CD4-positive, alpha-beta T cell treated with Interferon alpha-2 for 1 hour (primary cell): ENCODE measurements at places on chromosomes 12 and 14.

DNA sequence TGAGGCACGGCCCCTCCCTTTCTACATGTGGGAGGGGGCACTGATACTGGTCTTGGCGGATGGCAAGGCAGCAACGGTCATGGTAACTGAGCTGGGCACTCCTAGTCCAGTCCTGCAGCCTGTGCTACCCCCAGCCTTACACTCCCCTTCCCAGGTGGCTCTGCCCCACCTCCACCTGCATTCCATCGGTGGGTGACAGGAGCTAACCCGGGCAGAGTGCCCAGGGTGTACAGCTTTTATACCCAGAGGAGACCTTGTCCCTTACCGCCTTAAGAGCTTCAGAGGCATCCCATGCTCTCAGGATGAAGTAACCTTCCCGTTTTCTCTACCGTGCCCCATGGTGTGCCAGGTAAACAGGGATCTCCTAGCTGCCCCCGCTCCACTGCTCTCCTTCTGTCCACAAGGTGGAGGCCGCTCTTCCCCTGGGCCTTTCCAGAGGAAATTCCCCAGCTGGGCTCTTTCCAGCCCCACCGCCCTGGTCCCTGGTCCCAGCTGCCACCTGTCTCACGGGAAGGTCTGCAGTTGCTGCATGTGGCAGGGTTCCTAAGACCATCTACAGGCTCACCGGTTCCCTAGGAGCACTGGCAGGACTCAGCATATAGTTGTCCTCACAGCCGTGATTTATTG is 20.5 kb downstream of the BRI3BP start:
- DNase-seq: no peak

- no peak for DNase-seq
Measured at GRCh38 chr14:24233538-24233866, 773 bp downstream of the GMPR2 start.

DNA sequence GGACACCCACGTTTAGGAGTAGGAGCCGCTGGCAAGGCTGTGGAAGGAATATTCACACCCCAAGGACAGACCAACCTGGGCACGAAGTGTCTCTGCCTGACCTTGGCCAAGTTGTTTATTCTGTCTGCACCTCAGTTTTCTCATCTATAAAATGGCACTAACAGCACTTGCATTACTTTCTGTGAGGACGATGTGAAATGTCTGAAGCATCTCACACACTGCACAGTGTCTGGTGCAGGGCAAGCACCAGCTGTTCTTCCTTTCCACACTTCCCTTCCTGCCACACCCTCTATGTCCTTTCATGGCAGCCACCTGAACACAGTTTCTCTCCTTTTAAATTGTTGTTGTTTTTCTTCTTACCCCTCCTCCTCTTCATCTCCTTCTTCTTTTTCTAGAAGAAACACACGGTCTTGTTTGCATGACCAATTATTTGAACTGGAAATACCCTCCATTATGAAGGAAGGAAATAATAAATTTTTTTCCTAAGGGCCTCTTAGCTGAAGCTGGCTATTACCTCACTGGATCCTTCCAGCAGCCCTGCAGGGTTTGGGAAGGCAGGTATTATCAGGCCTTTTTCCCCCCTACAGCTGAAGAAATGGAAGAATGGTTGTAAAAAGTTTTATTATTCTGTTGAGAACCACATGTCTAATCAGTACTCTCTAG is 42.9 kb upstream of the ATP23 start:
- peak; percentile 27 for DNase-seq

- no peak for DNase-seq
Measured at GRCh38 chr12:82866227-82866775, 179.6 kb downstream of the TMTC2 start.

- DNase-seq: no peak
Measured at GRCh38 chr12:93913845-93914244, 234.5 kb upstream of the PLXNC1 start.

DNA sequence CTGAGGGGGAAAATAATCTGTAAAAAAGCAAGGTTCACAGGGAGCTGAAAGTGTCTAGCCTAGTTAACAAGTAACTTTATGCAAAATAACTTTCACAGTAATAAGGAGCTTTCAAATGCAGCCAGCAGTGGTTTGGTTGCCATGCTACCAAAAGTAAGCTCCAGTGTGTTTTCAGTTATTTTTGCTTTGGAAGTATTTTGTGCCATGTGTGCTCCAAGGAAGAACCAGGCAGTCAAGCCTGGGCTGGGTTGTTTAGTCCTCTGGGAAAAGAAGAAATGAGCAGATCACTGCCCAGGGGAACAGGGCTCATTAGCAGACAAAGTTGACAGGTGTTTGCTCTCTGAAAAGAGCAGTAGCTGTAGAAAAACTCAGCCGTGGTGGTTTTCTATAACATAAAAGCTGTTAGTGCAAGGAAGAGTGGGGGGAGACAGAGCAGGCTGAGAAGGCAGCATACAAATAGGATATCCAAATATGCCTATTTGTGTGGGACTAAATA is 92.8 kb upstream of the TMTC2 start:
- no peak for DNase-seq

- DNase-seq: no peak
Measured at GRCh38 chr14:21419528-21419927, 35.7 kb upstream of the SUPT16H start.

GRCh38 chr12:69732088-69732487 is 6.6 kb upstream of the RAB3IP start:
- no peak for DNase-seq

DNA sequence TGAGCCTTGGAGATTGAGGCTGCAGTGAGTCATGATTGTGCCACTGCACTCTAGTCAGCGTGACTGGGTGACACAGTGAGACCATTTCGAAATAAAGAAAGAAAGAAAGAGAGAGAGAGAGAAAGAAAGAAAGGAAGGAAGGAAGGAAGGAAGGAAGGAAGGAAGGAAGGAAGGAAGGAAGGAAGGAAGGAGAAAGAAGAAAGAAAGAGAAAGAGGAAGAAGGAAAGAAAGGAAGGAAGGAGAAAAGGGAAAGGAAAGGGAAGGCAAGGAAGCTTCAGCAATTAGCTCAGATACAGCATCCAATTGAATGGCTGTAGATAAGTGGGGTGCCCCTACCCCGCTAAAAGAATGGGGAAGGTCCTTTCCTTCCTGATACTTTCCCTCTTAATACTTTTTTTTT is 9.5 kb upstream of the NAA30 start:
- no peak for DNase-seq

DNA sequence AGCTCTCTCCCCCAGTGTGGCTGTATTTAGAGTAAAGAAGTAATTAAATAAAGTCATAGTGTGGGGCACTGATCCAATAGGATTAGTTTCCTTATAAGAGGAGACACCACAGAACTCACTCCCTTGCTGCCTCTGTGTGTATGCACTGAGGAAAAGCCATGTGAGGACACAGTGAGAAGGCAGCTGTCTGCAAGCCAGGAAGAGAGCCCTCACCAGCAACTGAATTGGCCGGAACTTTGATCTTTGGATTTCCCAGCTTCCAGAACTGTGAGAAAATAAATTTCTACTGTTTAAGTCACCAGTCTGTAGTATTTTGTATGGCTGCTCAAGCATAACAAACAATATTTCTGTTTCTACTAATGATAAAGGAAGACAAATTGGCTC is 368.7 kb upstream of the PRICKLE1 start:
- no peak for DNase-seq

GRCh38 chr12:15220915-15221885 is at the start of gene RERG:
RERG (minus strand) TSS chr12:15221417; CDS start chr12:15217489, 3,928 bp downstream.
- peak; percentile 71 for DNase-seq

DNA sequence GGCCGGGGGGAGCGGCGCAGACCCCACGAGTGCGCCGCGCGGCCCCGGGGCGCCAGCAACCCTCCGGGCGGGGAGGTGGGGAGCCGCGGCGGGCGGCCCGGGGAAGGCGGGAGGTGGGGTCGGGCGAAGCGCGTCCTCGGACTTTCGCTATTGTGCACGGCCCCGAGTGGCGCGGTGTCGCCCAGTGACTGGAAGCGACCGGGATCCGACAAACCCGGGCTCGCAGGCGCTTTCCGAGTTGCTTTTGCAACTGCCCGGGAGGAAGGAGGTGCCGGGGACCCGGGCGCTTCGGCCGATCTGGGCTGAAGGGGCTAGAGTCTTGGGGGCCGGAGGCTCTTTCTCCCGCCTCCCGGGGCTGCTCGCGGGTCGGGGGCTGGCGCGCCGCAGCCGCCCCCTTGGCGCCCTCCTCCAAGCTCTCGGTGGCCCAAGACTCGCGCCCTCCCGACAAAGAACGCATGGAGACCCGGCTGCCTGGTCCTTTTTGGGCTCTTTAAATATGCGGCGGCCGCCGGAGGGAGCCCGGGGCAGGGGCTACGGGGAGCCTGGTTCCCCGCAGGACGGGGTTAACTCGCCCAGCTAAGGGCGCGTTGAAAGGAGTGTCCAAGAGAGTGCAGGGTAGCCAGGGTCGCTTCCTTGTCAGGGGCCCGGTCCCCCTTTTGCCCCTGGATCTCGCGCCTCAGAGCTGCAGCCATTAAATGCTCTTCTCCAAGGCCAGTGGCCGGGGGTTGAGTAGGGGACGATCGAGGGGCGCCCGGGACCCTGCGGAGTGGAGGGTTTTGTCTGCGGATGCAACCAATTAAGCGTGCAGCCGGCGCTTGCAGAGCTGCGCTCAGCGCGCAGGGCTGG is 1.4 kb downstream of the HMGA2 start:
- no peak for DNase-seq

DNA sequence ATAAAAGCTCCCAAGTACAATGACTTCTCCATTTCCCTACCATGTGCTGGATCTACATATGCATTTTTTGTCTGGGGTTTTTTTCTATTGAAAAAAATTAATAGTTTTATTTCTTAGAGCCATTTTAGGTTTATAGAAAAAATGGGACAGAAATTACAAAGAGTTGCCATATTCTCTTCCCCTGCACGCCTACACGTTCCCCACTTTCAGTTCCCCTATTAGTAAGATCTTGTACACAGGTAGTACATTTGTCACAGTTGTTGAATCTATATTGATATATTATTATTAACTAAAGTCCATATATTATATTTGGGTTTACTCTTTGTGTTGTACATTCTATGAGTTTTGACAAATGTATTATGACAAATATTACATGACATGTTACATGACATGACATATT is 35.7 kb downstream of the SIX6 start:
- DNase-seq: no peak

GRCh38 chr14:85960756-85961155 is 430.8 kb downstream of the FLRT2 start:
- DNase-seq: no peak

GRCh38 chr12:124082687-124083086 is 109.7 kb downstream of the ZNF664 start:
- no peak for DNase-seq

DNA sequence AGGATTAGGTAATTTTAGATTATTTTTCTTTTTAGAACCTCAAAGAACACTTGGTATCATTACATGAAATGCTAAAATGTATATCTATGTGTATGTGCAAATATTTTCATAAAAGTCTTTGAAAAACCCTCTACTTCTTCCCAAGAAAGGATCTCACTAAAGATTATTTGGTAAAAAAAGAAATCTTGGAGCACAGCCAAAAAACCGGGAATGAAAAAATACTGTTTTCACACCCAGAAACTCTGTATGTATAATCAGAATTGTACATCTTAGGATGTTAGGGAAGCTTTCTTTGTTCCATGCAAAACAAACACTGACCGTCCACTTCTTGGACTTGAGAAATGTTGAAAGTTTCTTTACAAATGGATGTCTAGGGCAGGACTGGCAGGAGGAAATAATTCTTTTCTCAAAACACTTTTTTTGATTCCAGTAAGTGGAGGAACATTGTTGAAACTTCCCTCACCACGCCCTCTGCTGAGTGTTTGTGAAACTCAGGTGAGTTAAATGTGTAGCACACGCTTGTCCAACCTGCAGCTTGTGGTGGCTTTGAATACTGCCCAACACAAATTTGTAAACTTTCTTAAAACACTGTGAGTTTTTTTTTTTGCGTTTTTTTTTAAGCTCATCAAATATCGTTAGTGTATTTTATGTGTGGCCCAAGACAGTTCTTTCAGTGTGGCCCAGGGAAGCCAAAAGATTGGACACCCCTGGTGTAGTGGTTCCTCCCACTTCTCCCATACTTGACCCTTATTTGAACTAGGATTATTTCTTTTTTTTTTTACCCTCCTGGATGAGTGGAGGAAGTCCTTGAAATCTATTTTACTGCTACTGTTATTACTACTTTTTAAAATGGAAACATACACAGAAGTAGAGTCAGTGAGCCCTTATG is 26.6 kb downstream of the FBXO34 start:
- DNase-seq: peak; percentile 20

- DNase-seq: no peak
Measured at GRCh38 chr14:51561141-51561540, 90.6 kb upstream of the FRMD6 start.

DNA sequence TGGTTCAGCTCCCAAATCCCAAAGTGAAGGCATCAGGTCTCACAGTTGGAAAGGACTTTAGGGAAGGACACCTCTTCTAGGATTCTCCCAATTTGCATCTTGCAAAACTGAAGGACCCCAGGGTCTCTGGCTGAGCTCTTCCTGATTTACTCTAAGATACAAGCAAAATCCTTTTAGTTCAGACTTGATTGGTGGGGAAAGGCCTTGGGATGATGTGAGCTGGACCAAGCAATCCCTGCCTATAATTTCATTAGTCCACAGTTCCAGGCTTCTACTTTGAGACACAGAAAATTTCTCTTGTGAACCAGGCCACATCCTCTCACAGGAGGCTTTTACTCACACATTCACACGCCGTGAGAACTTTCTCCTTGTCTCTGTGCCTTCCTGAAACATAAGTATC is 23.6 kb upstream of the VWF start:
- DNase-seq: no peak

- DNase-seq: no peak
Measured at GRCh38 chr12:18483698-18484325, 222.5 kb downstream of the PIK3C2G start.

- DNase-seq: no peak
Measured at GRCh38 chr12:127235761-127236160, 1031.2 kb upstream of the TMEM132C start.

- no peak for DNase-seq
Measured at GRCh38 chr14:23375527-23376251, 1.2 kb upstream of the CMTM5 start.

GRCh38 chr14:33692762-33693161 is 258.1 kb downstream of the EGLN3 start:
- DNase-seq: no peak

DNA sequence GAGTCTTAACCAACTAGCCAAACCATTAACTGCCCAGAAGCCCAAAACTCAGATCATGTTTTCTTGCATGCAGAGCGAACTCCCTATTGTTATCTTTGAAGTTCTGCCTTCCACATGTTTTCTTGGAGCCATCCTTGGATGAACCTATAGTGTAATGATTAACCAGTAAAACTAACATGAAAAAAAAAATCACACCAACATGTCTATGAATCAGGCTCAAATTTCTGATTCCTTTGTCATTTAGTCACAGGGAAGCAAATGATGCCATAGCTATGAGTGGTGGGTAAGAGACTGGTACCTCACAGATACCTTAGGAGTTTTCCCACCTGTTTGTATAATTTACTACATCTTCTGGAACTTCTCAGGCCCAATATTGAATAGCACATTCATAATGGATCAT is 70.7 kb downstream of the PTPRO start:
- DNase-seq: no peak

- no peak for DNase-seq
Measured at GRCh38 chr14:68477110-68477455, 315.8 kb downstream of the ZFP36L1 start.

- DNase-seq: no peak
Measured at GRCh38 chr14:72722201-72722785, 171.6 kb downstream of the DPF3 start.
